ENCODE measurements at places on chromosomes 7 and 10.

- no peak for DNase-seq
Observed at GRCh38 chr7:38934051-38934450, 25.1 kb upstream of the VPS41 start.

GRCh38 chr10:3008518-3009195 lies 58.7 kb upstream of the PFKP start:
- no peak for DNase-seq

GRCh38 chr7:144437370-144438191 lies 34.1 kb upstream of the NOBOX start:
- peak; percentile 10 for DNase-seq

GRCh38 chr7:131111081-131111576 lies 216.5 kb upstream of the MKLN1 start:
- peak; percentile 56 for DNase-seq

- DNase-seq: peak; percentile 45
Observed at GRCh38 chr10:60606343-60607080, 171.8 kb upstream of the CDK1 start.

DNA sequence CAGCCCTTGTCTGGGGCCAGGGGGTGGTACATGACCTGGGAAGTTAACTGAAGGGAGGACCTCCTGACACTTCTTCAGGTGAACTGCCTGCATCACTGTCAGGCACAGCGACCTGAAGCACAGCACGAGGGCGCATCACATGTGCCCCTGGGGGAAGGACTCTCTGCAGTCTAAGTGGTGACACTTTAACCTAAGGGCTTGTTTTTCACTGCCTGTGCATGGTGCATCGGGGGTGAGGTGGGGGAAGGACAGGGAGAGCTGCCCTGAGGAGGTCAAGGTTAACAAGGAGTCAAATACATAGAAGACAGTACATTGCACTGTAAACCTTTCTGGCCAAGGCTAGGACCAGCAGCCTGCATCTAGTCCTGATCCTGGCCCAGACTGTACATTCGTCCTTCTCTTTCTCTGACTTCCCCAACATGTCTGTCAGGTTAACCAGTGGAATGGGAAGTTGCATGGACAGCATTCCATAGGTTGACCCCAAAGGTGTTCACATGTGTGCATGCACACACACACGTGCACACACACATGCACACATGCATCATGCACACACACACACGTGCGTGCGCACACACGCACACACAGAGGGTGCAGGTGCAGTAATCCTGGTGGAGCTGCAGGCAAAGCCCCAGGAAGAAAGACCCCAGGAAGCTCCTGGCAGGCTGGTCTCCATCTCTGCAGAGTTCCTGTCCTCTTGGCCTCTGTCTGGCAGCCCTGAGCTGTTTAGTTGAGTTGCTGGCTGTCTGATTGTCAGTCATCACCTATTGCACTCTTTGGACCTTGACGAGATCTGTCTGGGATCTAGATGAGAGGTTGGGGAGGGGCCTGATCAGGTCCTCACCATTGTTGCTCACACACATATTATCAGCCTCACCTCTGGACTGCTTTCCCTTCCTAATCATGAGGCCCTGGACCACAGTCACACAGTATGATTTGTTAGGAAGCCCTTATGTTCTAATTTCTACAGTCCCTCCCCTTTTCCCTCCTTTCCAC lies 37.8 kb downstream of the WDFY4 start:
- no peak for DNase-seq

DNA sequence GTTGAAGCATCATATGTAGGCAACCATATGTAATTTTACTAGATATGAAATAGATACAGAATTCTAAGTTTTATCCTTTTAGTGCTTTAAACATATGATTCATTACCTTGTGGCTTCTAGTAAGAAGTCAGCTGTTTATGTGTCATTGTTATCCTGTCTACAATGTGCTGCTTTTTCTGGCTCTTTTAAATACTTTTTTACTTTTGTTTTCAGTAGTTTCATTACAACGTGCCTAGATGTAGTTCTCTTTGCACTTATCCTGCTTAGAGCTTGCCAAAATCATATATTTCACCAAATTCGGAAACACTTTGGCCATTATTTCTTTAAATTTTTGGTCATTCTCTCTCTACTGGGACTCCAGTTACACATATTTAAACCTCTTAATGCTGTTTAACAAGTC lies 26.4 kb downstream of the YAE1 start:
- no peak for DNase-seq

- no peak for DNase-seq
Observed at GRCh38 chr7:31249671-31250070, 90.9 kb downstream of the NEUROD6 start.

- DNase-seq: no peak
Observed at GRCh38 chr10:6920072-6921019, 340.3 kb upstream of the PRKCQ start.

- DNase-seq: no peak
Observed at GRCh38 chr7:22572292-22572691, 72.3 kb upstream of the STEAP1B start.

GRCh38 chr10:52030051-52030790 lies 283.9 kb upstream of the DKK1 start:
- DNase-seq: no peak

Measured in AG04449 (cell line).